ENCODE measurements at places on chromosomes 13 and 19.

GRCh38 chr19:9986787-9987281, 23.5 kb downstream of the COL5A3 start:
- peak; percentile 95 for DNase-seq

- DNase-seq, result no peak
Measured at GRCh38 chr13:27505792-27506191, 55.4 kb upstream of the MTIF3 start.

- no peak for DNase-seq
Measured at GRCh38 chr13:44920013-44920412, 69.3 kb downstream of the NUFIP1 start.

DNA sequence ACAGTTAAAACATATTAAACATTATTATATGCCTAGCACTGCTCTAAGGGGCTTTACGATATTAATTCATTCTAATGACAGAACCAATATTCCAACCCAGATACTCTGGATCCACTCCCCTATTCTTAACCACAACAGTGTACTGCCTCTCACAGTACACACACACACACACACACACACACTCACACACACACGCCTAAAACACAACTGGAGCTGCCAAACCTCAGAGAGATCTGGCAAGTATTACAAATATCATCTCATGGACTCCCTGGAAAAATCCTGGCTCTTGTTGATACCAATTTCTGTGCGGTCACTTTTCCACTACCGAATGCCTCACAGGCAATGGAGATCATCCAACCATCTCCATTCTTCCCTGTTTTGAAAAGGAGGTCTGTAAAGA, 1.3 kb downstream of the ZNF780A start:
- DNase-seq, result peak; percentile 61

DNA sequence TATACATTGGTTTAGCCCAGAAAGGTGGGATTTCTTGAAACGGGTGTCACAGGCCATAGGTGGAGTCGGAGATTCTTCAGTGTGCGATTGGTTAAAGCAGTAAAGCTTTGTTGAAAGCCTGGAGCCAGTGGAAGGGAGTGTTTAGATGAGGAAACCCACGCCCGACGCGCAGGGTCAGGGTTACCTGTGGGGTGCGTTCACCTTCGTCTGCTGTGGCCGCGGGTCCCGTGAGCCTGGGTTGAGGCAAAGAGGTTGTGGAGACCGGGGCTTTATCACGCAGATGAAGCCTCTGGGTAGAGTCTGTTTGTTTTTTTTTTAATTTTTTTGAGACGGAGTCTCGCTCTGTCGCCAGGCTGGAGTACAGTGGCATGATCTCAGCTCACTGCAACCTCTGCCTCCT, 30.4 kb downstream of the ATP11A start:
- DNase-seq, result no peak

- no peak for DNase-seq
Measured at GRCh38 chr19:38346837-38347236, 11.2 kb downstream of the CATSPERG start.

- no peak for DNase-seq
Measured at GRCh38 chr19:8065875-8066261, 13.3 kb downstream of the CCL25 start.

DNA sequence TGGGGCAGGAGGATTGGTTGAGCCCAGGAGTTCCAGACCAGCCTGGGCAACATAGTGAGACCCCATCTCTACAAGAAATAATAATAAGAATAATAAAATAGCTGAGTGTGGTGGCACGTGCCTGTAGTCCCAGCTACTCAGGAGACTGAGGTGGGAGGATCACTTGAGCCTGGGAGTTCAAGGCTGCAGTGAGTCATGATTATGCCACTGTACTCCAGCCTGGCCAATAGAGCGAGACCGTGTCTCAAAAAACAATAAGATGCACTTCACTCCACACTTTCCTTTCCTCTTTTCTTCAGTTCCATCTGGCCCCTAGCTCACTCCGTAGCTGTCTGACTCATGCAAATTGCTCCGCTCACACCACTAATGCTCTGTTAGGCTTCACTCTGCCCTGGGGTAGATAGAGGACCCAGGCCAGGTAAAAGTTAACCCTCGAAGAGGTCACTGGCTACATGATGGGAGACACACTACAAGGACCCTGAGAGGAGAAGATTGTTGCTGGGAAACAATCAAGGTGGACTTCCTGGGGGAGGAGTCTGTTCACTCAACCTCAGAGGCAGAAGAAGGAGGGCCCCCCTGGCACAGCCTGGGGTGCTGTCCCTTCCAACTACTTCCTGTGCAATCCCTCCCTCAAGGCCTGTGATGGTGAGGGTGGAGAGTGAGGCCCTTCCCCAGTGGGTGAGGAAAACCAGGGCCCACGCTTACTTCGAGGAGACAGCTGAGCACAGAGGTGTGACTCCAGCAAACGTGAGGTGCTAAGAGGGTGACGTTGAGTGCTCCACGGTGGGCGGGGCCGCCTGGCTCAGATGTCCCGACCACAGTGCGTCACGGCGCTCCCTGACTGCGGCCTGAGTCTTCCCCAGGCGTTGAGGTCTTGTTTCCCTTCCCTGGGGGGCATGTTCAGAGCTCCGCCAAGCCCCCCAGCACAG, 8.8 kb upstream of the TNFSF9 start:
- DNase-seq, result no peak

- DNase-seq, result no peak
Measured at GRCh38 chr19:9848060-9848459, 12.9 kb downstream of the PIN1 start.

DNA sequence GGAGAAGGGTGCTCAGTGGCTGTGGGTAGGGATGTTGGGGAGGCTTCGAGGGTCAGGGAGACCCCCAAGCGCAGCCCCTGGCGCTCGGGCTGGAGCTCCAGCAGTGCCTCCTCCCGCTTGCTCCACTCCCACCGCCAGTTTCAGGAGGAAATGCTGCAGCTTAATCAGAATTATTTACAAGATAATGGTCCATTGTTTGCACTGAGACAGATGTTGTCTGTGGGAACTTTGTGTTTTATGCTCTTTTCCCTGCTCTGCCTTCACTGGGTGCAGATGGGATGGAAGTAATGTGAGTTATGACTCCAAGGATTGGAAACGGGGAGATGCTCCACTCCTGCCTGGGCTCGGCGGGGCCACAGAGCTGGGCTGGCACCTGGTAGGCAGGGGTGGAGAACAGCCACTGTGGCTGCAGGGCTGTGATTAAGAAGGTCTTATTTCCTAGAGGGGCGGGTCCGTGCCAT, 192.4 kb downstream of the ZNF536 start:
- no peak for DNase-seq

GRCh38 chr13:40527914-40528313, 138.5 kb downstream of the FOXO1 start:
- DNase-seq, result no peak

DNA sequence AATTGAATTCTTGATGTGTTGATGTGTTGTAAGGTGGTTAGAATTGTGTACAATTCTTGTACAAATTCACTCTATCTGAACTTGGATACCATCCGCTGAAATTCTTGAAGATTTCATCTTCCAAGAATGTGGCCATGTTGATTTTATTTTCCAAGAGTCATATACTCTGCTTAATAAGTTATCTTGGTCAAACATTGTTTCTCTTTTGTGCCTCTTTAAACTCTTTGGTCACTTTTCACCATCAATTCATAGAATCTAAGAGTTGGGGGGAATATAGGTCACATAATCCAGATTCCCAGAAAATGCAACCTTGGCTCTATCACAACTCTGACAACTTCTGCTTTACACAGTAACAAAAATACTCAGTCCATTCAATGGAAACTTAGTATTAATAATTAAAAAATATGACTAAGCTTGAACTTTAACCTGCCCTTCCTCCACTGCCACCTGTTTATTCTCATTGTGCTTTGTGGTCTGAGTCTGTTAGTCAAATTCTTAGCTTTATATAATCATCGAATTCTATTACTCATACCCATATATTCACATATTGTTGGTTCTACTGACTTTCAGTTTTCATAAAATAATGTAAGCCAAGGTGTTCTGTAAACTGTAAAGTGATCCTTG, 373.2 kb downstream of the LMO7 start:
- no peak for DNase-seq

- DNase-seq, result no peak
Measured at GRCh38 chr19:49488046-49488862, 846 bp downstream of the RPL13A start.

GRCh38 chr19:506404-507285, 652 bp upstream of the TPGS1 start:
- DNase-seq, result peak; percentile 100

DNA sequence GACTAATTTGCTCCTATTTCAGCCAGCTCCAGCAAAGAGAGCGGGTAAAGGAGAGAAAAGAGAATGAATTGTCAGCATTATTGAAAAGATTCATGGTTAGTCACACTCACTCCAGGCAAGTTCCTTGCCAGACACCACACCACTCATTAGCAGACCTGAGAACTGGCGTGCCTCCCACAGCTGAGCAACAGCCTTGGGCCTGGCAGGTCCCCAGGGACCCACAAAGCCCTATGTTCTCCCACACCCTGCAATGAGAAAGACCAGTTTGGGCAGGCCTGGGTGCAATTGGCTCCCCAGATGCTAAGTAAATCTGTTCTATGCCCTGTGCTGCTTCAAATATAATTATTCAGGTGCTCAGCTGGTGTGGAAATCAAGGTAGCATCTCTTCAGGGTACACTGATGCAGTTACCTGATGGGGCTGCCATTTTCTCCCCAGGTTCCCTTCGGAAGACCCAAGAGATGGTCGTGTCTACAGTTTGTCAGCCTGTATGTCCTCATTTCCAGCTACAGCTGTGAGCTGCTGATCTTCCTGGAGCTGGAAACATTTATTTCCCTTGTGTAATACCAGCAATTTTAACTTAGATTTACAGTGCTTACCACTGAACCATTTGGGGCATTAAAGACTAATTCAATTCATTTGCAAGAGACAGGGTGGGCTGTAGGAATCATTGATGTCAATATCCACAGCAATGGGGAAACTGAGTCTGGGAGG, 405.0 kb downstream of the COG6 start:
- peak; percentile 89 for DNase-seq

DNA sequence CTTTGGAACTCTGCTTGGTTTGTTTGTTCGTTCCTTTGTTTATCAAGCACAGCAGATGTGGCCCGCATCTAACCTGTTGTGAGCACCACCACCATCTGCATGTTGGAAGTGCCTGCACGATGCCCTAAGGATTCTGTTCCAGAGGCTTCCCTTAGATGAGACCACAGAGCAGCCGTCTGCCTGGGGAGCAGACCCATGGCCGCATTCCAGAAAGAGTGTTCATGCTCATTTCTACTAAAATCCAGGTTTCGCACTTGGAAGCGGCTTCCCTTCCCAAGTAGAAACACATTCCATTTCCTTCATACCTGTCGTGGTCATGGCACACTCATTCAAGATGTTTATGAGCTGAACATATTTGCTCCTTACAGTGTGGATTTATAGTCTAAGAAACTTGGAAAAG, 27.2 kb downstream of the COL4A2 start:
- DNase-seq, result peak; percentile 73

- no peak for DNase-seq
Measured at GRCh38 chr19:29841559-29842367, 30.0 kb downstream of the CCNE1 start.

DNA sequence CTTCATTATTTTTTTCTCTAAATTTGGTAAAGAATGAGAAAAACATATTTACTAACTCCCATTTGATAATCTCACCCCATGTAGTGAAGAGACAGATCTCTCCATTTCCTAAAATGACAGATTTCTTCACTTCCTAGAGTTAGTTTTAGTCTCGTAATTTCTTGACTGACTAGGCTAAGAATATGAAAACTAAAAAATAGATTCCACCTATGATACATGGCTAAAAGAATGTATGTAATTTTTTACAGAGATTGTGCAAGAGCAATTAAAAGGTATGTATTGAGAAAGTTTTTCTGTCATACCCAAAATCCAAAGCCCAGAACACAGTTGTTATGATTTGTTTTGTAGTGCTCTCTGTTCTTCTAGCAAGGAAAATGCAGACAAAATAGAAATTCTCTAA, 9.5 kb downstream of the NALCN start:
- peak; percentile 27 for DNase-seq

GRCh38 chr19:43447655-43448054, 17.8 kb downstream of the LYPD3 start:
- DNase-seq, result no peak

GRCh38 chr13:47829690-47830089, 171.4 kb downstream of the SUCLA2 start:
- DNase-seq, result peak; percentile 62

DNA sequence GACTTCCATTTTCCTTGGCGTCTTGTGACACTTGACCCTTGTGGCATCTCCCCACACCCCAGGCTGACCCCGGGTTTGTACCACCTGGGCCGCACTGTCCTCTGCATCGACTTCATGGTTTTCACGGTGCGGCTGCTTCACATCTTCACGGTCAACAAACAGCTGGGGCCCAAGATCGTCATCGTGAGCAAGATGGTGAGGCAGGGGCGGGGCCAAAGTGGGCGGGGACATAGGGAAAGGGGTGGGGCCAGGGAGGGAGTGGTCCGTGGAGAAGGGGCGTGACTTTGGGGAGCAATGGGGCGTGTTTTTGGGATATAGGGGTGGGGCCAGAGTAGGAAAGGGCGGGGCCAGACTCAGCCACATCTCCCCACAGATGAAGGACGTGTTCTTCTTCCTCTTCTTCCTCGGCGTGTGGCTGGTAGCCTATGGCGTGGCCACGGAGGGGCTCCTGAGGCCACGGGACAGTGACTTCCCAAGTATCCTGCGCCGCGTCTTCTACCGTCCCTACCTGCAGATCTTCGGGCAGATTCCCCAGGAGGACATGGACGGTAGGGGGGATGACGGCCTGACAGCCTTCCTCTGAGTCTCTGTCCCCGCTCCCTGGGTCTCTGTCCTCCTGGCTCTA, 42.8 kb downstream of the TRPM4 start:
- no peak for DNase-seq

GRCh38 chr19:12485052-12485416, 418 bp upstream of the ZNF709 start:
- no peak for DNase-seq

DNA sequence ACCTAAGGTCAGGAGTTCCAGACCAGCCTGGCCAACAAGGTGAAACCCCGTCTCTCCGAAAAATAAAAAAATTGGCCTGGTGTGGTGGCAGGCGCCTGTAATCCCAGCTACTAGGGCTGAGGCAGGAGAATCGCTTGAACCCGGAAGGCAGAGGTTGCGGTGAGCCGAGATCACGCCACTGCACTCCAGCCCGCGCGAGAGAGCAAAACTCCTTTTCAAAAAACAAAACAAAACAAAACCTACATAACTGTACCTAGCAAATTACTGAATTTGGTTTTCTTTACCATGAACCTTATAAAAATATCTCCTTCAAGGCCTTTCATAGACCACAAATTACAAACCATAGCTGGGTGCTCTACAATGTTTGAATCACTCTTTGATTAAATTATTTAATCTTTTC, 760 bp downstream of the ZNF91 start:
- DNase-seq, result peak; percentile 28

- DNase-seq, result no peak
Measured at GRCh38 chr19:35247526-35248309, 1.1 kb upstream of the LSR start.

All from AG10803 (cell line).